Vagina (tissue), 2 donors: ENCODE measurements at places on chromosomes 16 and 17.

DNA sequence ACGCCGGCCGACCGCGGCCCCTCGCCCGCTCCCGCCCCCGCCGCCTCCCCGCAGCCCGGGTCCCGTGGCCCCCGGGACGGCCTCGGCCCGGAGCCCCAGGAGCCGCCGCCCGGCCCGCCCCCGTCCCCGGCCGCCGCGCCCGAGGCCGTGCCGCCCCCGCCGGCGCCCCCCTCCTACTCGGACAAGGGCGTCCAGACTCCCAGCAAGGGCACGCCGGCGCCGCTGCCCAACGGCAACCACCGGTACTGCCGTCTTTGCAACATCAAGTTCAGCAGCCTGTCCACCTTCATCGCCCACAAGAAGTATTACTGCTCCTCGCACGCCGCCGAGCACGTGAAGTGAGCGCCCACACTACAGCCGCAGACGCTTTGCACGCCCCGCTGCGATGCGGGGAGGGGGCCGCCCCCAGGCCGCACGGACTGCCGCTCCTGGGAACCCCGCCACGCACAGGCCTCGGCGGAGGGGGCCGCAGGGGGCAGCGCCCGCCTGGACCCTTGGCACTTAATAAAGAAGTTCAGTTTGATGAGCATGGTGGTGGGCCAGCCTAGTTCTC lies 35.5 kb upstream of the ZC3H18 start:
- no peak for DNase-seq

GRCh38 chr16:21116148-21116693 lies 34.4 kb downstream of the DNAH3 start:
- no peak for DNase-seq

GRCh38 chr16:2786061-2786825 lies 1.1 kb downstream of the PRSS33 start:
- no peak for DNase-seq

- DNase-seq, result no peak
Observed at GRCh38 chr17:58764373-58764772, 8.7 kb downstream of the PPM1E start.

DNA sequence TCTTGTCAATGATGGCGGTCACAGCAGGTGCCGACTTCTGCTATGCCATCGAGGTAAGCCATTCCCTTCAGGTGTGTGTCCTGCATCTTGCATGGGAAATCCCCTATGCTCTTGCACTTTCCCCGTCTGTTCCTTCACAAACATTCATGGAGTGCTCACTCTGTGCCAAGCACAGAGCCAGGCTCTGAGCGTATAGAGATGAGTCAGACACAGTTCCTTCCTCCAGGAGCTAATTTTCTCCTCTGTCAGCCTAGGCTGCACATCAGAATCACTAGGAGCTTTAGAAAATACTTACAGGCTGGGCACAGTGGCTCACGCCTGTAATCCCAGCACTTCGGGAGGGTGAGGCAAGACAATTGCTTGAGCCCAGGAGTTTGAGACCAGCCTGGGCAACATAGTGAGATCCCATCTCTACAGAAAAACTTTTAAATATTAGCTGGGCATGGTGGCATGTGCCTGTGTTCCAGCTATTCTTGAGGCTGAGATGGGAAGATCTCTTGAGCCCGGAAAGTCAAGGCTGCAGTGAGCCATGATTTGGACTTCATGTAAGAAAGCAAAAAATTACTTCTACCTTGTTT lies 14.1 kb downstream of the PRMT7 start:
- DNase-seq, result no peak

DNA sequence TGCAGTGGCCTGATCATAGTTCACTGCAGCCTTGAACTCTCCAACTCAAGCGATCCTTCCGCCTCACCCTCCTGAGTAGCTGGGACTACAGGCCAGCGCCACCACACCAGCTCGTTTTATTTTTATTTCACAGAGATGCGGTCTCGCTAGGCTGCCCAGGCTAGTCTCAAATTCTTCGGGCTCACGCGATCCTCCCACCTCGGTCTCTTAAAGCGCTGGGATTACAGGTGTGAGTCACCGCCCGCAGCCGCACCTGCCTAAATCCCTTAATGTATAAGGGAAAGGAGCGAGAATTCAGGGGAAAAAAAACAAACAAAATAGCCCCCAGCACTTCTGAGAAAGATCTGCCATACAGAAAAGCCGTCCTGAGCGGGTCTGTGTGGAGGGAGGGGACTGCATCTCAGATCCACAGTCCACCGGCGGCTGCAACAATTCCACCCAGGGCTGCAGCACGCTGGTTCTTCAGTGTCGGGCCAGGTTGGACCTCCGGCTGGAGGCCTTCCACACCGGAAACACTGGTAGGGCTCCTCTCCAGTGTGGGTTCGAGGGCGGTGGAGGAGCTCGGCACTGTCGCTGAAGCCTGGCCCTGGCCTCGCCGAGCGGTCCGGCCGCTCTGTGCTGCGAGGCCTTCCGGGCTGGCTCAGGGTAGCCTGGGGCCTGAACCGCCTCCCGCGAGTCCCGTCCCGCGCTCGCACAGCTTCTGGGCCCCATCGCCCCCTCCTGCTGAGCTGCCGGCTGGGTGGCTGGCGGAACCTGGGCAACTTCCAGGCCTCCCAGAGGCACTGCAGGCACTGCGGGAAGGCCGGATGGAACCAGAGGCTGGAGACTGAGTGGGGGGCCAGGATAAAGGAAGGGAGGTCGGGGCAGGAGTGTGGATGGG lies 7.0 kb downstream of the ZNF843 start:
- DNase-seq, result no peak

DNA sequence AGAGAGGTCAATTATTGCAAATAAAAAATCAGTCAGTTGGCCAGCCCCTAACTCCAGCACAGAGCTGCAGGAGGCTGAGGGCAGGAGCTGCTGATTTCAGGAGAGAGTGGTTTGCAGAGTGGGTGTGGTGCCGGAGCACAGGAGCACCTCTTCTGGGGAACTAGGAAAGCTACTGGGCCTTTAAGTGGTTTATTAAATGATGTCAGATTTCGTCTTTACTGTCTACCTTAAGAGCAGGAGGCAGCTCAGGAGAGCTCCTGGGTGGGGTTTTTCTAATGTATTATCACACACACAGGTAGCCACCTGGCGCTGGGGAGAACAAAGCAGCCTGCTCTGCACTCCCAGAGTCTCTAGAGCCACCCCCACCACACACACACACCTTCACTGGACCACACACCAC lies 11.5 kb upstream of the HAS3 start:
- DNase-seq, result no peak

DNA sequence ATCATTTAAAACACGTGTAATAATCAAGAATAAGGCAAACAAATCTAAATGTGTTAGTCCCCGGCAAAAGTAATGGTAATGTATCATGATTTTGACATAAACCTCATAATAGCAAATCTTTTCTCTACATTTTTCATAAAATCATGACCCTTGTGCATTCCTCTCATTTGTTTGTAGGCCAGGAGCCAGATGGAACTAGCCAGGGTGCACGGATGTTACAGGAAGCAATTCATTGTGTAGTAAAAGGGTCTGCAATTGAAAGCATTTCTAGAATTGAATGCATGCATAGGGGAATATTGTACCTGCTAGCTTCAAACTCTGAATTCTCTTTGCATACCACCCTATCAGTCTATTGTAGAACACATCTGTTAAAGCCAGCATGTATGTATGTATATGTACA lies 66.6 kb downstream of the CNTNAP4 start:
- DNase-seq, result no peak

DNA sequence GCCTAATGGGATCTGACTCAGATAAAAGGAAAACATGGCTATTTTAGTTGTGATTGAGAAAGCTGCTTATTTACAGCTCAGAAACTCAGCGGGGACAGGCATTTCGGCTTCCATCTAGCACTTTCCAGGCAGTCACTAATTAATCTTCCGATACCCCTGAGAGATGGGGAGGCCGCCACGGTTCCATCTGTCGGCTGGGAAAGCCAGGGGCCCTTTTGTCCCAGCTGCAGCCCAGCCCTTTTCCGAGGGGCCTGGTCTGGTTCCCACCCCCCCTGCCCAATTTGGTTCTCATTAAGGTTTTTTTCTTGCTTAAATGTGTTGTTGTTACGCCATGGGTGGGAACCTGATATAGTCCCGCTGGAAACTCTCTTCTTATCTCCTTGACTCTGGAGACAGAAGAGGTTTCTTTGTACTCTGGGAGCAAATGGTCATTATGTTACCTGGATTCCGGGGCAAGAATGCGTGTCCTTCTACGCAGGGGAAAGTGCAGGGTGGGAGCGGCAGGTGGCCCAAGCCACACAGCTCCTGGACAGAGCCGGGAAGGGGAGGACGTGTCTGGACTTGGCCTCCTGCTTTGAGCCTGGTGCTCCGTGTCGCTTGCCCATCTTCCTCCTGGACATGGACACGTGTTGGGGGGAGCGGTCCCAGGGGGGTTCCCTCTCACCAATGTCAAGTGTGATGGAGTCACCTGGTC lies 50.9 kb upstream of the GSE1 start:
- no peak for DNase-seq

DNA sequence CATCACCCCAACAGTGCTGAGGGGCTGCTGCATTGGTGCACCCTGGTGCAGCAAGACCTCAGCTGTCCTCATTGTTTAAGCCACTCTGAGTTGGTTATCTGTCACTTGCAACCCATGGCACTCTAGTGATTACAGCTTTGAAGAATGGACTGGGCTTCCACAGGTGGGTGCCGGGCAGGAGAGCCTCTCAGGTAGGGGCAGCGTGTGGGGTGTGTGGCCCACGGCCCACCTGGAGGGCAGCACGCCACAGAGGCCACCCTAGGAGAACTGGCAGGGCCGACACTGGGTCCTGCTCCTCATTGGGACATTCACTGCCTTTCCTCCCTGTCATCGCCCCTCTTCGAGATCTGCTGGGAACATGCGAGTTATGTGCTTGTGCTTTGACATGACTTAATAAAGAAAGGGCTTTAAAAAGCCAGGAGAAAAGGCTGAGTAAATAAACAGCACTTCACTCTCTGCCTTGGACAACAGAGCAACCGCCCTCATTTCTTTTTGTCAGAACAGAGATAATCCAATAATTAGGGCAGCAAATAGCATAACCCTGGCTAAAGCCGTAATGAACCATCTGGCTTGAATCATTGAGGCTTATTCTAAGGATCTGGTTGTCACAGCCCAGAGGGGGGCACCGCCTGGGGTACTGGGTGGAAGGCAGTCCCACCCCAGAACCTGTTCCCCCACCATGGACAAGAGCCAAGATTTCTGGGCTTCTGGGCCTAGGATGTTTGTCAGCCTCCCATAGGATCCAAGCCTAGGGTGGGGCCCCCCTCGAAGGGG lies 3.0 kb downstream of the DOC2B start:
- DNase-seq, result no peak
